ENCODE measurements at places on chromosomes 13 and 19.

DNA sequence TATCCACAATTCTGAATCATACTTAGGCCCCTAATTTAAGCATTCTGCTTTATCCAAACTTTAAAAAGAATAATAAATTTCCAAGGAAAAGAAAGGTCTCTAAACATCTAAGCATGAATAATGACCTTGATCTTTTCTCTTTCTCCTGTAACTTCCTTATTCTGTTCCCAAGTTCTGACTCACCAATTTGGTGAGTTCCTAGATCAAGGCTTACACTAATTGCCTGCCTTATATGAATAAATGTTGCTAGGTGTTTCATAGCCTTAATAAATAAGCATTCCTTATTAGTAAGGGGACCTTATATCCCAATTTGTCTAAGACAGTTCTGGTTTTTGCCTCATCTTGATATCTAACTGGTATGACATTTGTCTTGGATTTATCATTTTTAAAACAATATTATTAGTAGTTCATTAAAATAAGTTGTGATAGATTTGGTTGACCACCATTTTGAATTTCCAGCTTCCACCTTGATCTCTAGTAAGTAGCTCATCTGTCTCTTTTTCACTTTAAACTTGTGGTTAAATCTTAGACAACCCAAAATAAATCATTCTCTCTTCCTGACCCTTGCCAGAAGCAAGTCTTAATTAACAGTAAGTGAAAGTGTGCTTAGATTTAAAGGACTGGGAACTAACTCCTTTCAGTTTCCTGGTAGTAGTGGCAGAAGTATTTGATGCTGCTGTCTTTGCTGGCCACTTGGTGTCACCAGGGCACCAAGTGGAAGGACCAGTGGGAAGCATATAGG is 121.2 kb upstream of the MLNR start:
- DNase-seq = no peak

DNA sequence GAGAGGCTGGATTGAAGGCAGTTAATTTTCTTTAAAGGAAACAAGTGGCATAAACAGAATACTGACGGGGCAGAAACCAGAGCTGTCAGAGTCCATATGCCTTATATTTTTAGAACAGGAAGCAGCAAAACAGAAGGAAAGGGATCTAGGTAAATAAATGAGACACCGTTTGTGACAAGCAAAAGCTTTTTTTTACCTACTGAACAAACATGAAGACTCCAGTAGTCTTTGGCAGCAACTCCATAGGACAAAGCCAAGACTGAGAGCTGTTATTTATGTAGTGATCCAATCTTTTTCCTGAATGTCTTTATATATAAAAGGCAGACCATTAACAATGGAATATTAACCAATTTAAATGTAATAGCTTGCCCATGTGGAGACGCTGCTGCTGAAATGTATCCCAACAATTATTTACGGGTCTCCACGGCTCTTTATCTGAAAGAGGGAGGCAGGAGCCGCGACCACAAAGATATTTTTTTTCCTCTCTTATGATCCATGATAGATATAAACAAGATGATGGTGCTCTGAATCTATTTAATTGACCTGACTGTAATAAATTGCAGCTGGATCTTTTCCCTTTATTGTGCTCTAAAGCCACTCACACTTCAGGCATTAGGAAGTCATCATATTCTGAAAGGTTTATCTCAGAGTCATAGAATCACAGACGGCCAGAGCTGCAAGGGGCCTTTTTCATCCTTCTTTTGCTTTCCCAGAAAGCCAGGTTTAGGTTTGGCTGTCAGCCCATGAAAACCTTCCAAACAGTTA is 687.8 kb downstream of the EFNB2 start:
- no peak for DNase-seq

DNA sequence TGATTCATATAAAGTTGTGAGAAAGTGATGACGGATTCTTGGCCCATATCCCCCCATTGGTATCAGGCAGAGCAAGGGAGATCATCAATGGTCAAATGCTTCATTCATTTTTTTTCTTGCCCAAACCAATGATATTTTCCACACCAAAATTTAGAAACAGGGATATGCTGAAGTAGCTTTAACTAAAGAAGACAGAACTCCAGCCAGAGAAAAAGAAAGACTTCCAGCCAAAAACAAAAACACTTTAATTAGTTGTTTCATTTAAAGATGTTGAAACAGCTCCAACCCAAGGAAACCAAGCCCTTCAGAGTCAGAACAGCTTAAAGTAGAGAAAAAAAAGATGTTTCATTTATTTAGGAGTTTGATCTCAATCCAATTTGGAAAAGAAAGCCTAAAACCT is 358.9 kb upstream of the NBEA start:
- no peak for DNase-seq

DNA sequence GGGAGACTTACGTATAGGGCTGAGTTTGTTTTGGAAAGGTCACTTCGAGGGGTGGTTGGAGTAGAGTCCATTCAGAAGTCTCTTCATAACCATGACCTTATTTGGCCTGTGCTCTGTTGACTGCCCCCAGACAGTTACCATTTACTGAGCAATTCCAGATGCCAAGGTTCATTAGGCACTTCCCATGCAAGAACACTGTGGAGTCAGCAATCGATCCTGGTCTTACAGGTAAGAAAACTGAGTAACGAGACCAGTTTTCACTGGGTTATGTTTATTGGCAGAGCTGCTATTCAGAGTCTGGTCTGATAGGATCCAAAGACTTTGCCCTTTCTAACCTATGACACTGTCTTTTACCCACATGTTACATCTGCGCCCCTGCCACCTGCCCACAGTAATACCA is 134.7 kb downstream of the MTUS2 start:
- DNase-seq = no peak

- no peak for DNase-seq
Measured at GRCh38 chr13:92549276-92549675, 677.3 kb upstream of the GPC6 start.

DNA sequence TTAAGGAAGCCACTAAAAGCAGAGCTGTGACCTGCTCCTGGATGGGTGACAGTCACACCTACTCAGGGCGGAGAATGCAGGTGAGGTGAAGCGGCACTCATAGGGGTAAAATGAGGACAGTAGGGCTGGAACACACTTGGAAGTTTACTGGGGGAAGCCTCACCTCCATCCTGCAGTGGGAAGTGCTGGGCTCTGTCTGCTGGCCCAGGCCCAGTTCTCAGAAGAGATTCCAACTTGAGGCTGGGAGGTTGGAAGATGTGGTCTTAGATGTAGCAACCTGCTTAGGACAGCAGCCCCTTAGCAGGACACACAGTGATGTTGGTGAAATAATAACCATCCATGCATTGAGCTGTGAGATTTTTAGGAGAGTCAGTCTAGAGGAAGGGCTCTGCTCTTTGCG is 4.6 kb downstream of the MEDAG start:
- no peak for DNase-seq

DNA sequence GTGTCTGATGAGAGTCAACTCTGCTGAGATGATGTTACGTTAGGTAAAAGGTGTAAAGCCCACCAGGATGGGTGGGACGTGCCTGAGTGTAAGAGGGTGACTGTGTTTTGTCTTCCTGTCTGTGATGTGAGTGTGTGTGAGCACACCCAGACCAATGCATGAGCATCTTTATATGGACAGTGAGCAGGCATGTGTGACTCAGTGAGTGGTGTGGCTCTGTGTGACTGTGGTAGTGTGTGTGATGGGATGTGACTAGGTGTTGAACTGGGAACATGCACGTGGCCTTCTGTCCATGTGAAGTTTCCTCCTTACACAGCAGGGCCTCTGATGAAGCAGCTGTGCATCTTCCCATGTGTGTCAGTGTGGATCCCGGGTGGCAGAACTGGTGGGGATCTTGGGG is 17.8 kb upstream of the LGALS16 start:
- DNase-seq = no peak

- no peak for DNase-seq
Measured at GRCh38 chr19:55694656-55695491, 19.8 kb downstream of the EPN1 start.

GRCh38 chr13:29428310-29429181 is 166.9 kb downstream of the SLC7A1 start:
- no peak for DNase-seq

DNA sequence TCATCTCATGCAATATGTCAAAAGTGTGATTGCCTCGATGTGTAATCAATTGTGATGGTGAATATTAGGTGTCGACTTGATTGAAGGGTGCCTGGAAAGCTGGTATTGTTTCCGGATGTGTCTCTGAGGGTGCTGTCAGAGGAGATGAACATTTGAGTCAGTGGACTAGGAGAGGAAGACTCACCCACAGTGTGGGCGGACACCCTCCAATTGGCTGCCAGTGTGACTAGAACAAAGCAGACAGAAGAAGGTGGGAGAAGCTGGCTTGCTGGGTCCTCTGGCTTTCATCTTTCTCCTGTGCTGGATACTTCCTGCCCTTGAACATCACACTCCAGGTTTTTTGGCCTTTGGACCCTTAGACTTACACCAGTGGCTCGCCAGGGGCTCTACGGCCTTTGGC is 15.5 kb upstream of the CABP5 start:
- DNase-seq = no peak

DNA sequence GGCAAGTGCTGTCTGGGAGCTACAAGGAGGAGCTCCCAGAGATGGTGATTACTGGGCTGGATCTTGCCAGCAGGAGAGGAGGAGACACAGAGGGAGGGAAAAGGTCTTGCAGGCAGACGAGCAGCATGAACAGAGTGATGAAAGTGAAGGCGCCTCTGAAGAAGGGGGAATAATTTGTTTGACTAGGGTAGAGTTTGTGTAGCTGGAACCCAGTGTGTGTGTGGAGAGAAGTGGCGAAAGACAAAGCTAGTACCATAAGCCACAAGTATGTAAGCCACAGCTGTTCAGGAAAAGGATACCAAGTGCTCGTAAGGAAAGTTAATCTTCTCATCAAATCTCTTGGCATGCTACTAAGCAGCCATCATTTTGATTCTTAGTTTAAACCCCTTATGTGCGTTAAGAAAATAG is 5.4 kb downstream of the FLT1 start:
- DNase-seq = no peak

- no peak for DNase-seq
Measured at GRCh38 chr19:5013761-5014160, 44.8 kb downstream of the KDM4B start.

DNA sequence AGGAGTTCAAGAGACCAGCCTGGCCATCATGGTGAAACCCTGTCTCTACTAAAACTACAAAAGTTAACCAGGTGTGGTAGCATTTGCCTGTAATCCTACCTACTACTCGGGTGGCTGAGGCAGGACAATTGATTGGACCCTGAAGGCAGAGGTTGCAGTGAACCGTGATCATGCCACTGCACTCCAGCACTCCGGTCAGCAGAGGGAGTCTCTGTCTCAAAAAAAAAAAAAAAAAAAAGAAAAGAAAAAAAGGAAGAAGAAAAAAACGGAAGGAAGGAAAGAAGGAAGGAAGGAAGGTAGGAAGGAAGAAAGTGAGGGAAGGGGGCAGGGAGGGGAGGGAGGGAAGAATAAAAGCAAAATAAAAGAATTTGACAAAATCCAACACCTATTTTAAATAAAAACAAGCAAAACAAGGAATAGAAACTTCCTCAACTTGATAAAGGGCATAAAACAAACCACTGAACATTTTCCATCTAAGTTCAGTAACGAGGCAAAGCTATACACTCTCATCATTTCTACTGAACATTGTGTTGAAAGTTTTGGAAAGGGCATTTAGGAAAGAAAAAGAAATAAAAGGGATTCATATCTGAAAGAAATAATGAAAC is 411.6 kb upstream of the SLITRK5 start:
- DNase-seq = no peak

DNA sequence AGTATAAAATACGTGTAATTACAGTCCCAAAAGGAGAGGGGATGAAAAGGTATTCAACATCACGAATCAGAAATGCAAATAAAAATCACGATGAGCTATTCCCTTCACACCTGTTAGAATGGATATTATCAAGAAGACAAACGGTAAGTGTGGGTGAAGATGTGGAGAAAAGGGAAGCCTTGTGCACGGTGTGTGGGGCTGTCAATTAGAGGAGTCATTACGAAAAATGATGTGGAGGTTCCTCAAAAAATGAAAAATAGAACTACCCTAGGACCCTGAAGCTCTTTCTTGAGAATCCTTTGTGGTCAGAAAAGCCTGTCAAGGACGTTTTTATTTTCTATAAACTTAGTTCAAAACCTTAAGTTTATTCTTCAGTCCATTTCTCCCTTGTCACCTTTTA is 19.4 kb downstream of the NLRP11 start:
- DNase-seq = no peak

GRCh38 chr13:57918913-57919312 is 287.4 kb downstream of the PCDH17 start:
- no peak for DNase-seq

- no peak for DNase-seq
Measured at GRCh38 chr13:94328381-94329041, 151.0 kb downstream of the DCT start.

All from activated CD8-positive, alpha-beta memory T cell treated with anti-CD3 and anti-CD28 coated beads for 48 hours (primary cell).